ENCODE measurements at places on chromosomes 2 and 18. TPM values are rescaled to one million over a fixed set of nuclear protein-coding genes. Genes with fewer than 3 reads are reported as not detected.

The SLC38A11 gene
- not detected for total RNA-seq

The GRB14 gene
- 6.2 TPM for total RNA-seq

The TP53I3 gene
- 278 TPM for total RNA-seq

The PRSS56 gene
- total RNA-seq: 0.11 TPM
